ENCODE measurements at places on chromosomes 13 and 19.
A peak's percentile ranks its signal among the peaks of the same experiment; 100 is the strongest.

- peak; percentile 90 for DNase-seq
Observed at GRCh38 chr19:18279516-18280246, 1.7 kb downstream of the JUND start.

- peak; percentile 8 for DNase-seq
Observed at GRCh38 chr13:45621950-45622349, 6.4 kb upstream of the ERICH6B start.

DNA sequence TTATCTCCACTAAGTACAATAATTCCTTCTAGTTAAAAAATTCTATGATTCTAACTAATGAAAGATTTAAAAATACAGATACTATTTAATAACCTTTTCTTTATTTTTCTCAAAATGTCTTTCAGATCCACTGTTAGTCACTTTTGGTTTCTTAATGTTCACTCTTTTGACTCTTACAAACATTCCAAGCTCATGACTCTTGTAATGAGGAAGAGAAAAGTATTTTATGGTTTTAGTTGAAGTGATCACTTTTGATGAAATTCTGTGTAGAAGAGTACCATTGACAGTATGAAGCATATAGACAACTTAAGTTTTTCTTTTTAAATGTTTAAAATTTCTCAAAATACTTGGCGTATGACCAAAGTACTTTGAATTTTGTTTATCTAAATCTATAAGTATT is 27.8 kb downstream of the COG3 start:
- DNase-seq, result no peak

- no peak for DNase-seq
Observed at GRCh38 chr13:103229674-103230073, 163.5 kb upstream of the SLC10A2 start.

DNA sequence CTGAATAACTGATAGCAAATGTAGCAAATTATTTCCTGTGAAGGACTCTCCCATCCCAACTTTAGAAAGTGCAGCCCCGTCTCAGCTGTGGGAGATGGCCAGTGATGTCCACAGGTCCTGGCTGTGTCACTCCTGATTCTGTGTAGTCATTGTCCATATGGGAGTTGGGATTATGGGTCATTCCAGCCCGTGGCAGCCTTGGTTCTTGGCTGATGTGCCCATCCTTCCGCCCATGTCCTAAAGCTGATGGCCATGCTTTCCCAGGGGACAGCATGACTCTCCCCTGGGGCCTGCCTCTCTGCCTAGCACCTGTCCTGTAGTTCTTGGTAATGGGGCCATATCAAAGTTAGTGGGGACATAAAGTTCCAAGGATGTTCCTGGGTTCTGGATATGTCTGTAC is 43.9 kb upstream of the C1QTNF9 start:
- DNase-seq, result no peak

DNA sequence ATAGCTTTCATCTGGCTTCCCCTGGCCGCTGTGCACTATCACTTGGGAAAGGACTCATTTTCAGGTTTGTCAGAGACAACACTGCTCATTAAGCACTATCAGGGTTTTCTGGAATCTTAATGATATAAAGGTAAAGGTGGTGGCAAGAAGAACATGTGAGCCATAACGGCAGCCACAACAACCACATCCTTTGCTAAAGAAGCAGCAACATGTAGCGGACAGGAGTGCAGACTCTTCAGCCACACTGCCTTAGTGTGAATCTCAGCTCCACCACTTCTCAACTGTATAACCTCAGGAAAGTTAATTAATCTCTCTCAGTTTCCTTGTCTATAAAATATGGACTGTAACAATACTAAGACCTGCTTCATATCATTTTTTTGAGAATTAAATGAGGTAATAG is 24.1 kb upstream of the MIR17HG start:
- peak; percentile 50 for DNase-seq

GRCh38 chr13:22979952-22980351 is 200.8 kb upstream of the SGCG start:
- DNase-seq, result no peak

- no peak for DNase-seq
Observed at GRCh38 chr13:39804332-39805210, 149.1 kb downstream of the COG6 start.

DNA sequence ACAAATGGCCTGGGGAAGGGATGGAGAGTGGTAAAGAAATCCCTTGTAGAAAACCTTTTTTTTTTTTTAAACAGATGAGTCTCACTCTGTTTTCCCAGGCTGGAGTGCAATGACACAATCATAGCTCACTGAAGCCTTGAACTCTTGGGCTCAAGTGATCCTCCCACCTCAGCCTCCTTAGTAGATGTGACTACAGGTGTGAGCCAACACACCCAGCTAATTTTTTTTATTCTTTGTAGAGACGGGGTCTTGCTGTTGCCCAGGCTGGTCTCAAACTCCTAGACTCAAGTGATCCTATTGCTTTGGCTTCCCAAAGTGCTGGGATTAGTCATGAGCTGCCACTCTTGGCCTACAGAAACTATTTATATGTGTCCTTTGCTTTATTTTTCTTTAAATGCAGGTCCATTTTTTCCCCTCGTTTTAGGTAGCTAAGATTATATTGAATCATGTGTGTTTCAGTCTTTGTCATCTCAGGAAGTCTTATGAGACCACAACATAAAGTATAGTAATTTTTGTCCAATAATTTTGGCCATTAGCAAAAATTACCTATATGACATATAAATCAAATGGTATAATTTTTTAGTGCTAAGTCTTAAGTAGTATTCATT is 10.5 kb downstream of the LPAR6 start:
- no peak for DNase-seq

- no peak for DNase-seq
Observed at GRCh38 chr19:41590936-41591335, 15.0 kb downstream of the CEACAM21 start.

DNA sequence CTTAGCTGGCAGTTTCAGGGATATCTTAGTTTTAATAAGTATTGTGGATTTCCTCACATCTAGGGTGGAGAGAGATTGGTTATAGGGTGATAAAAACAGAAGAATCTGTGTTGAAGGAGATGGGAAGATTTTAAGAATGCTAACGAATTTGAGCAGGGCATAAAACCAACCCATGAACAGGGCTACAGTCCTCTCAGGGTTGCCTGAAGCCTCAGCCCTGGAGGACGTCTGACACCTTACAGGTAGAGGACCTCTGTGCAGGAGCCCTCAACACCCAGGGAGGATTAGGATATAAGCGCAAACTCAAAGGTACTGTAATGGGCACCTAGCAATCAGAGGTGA is 461 bp upstream of the WASF3 start:
- DNase-seq, result no peak

DNA sequence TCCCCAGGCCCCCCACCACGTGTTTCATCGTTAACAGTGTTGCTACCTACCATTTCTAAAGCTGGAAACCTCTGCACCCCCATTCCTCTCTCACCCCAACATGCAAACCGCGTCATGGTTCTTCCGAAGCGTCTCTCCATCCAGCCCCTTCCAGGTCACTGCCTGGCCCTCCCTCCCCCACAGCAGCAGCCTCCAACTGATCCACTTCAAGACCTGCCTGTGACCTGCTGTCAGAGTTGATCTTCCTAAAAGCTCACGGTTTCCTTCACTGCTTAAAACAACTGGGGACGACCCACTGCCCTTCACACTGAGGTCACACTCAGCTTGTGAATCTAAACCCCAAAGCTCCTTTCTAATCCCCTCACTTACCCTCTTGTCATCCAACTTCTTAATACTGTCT is 47.7 kb downstream of the STK24 start:
- DNase-seq, result no peak

DNA sequence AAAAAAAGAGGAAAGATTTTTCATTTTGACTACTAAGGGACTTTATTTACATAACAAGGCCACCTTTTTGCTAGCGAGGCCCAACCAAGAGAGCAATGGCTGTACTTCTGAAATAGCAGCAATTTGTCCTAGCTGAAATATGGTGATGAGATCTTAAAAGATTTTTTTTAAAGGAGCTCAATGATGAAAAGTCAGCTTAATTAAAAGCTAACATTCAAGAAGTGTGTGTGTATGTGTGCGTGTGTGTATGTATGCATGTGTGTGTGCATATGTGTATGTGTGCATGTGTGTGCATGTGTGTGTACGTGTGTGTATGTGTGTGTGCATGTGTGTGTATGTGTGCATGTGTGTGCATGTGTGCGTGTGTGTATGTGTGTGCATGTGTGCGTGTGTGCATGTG is 24.6 kb upstream of the TM9SF2 start:
- DNase-seq, result no peak
